ENCODE measurements at places on chromosomes 6 and 20. TPM values are rescaled to one million over a fixed set of nuclear protein-coding genes. Genes with fewer than 3 reads are reported as not detected.

GRCh38 chr6:16305246-16305725, 66.9 kb downstream of the GMPR start:
- no peak for DNase-seq

DNA sequence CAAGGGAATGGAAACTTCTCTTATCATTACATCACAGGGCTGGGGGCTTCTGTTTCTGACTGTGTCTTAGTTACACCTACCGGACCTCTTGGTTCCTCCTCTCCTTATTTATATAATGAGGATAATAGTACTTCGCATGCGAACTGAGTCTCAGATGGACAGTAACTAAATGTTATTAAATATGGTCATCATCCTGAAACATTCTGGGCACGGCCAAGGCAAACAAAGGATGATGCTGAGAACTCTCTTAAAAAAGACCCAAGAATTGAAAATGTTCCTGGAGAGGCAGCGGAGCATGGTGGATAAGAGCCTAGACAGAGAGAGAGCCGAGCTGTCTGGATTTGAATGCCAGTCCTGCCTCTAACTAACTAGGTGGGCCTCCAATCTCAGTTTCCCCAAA, 119.8 kb upstream of the SASH1 start:
- DNase-seq: no peak

- no peak for DNase-seq
Observed at GRCh38 chr6:5693225-5694145, 313.2 kb downstream of the NRN1 start.

DNA sequence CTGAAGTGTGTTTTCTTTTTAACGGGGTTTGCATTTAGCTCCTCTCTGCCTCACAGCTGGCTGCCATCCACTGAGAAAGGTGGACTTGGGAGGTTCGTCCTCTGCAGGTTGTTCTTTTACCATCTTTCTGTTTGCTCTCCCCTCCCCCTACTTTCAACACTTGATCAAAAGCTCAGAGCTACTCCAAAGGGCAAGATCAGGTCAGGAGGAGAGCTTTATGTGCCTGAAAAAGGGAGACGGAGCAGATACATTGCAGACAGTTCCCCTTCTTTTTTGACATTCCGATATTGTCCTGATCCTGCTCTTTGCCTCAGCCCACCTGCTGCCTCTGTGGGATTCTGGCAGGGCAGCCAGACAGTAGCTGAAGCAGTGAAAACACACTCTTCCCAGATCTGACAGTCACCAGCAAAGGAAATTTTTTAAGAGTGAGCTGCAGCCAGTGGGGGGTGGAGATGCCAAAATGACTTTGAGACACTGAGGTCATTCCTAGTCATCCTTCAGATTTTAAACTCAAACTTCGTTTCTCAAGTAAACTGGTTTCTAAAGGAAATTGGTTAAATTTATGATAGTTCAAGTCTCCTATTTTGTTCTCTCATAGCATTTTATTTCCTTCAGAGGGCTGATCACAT, 26.5 kb downstream of the SMLR1 start:
- DNase-seq: no peak

Gene NOX3
- polyA plus RNA-seq: 1.4 TPM

Gene SLC44A4
- 44.6 TPM for polyA plus RNA-seq

Gene MYB
- 5.1 TPM for polyA plus RNA-seq
